ENCODE measurements at places on chromosomes 4 and X.

DNA sequence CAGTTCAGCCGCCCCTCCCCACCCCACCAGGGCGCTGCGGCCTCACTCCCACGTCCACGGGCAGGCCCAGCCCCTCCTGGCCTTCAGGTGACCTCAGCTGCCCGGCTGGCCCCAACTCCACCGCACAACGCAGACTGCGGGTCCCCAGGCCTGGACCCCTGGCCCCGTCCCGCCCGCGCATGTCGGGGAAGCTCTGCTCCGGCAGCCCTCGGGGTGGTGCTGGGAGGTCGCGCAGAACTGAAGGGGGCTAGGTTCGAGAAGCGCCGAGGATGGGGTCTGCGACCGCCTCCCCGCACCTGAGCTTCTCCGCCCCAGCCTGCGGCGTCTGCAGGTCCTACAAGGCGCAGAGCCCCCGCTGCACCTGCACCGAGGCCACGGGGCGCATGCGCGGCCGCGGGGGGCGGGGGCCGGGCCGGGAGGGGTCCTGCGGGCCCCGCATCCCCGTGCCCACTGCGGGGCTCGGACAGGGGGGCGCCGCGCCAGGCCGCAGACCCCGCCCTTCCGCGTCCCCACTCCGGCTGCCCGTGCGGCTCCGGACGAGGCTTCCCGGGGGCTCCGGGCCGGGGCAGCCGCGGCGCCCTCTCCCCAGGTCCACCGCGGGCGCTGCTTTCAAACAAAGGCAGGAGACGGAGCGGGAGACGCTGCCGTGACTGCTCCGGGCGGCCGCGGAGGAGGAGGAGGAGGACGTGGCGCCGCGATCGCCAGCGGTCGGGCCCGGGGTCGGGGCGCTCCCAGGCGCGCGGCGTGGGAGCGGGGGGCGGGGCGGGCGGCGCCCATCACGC lies 672 bp upstream of the NAT8L start:
- DNase-seq = no peak

GRCh38 chr4:16844816-16845586 lies 53.4 kb downstream of the LDB2 start:
- no peak for DNase-seq

DNA sequence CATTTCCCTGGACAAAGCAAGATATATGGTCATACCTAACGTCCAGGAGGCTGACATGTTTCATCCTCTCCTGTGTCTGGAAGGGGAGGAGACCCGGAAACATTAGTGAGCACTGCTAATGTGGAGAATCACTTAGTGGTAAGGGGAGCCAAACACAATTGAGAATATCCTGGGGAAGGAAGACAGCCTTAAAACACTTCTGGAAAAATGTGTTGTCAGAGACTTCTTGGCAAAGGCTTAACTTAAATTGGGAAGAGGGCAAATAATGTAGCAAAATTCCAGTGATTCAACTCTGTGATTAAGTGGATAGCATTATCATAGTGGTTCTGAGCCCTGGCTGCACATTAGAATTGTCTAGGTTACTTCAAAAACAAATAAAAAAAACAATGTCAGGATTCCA lies 39.5 kb downstream of the SPARCL1 start:
- no peak for DNase-seq

DNA sequence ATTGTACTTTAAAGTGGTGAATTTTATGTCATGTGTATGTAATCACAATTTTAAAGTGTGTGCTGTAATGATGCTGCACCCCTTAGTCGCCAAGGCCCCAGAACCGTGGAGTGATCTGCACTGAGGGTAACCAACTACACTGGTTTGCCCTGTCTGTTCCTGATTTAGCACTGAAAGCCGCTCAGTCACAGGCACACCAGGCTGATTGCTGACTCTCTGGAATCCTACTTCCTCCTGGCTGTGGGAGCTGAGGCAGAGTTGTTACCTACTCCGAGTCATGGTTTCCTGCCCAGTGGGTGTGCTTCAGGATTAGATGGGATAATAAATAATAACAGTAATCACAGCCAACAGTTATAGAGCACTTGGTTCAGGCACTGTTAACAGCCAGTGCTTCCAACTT lies 645.4 kb downstream of the BCOR start:
- DNase-seq = no peak

- DNase-seq = no peak
Observed at GRCh38 chr4:3007724-3008123, 44.4 kb downstream of the GRK4 start.

GRCh38 chrX:153905481-153906095 lies 1.1 kb downstream of the AVPR2 start:
- no peak for DNase-seq

DNA sequence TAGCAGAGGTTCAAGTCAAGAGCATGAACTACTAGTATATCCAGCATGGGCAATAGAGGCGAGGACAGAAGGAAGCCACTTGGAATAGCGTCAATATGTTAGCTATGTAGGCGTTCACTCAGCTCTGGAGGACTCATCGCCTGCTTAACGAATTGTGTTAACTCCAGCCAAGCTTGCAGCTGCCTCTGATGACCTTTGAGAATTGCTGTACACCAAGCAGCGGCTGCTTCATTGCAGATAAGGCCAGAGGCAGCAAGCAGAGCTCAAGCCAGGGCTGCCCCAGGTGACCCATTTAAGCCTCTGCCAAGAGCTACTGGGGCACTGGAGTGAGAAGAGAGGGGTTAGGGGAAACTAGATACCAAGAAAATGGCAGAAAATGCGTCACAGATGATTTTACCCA lies 160.2 kb upstream of the IGFBP7 start:
- no peak for DNase-seq

DNA sequence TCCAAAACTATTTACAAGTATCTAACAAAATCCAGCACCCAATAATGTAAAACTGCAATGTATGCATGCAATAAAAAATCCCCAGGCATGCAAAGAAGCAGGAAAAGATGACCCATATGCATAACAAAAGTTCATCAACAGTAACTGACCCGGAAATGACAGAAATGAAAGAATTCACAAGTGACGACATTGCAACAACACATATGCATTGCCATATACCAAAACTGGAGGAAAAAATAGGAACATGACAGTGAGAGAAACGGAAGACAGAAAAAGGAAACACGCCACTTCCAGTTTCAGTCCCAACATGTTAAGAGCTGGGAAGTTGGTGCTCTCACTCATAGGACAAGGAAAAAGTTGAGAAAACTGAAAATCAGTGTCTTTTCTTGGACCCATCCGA lies 154.6 kb downstream of the EVC2 start:
- DNase-seq = no peak

DNA sequence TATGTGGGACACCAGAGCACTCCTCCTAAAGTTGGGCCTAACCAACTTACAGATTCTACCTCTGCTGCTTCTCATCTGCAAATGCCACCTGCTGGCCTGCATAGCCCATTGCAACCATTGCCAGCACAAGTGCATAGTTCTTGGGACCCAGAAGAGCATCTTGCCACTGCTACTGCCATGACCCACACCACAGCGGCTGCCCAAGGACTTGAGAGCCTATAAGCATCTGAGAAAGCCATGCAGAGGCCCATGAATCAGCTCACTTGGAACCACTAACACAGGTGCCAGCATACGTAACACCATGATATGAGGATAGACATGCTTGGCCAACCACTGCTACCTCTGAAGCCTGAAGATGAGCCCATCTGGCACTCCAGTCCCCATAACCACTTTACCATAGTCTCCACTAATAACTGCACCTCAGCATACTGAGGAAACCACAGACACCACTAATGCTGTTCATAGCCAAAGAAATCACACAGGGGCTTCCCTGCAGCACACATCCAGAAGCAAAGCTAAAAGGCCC lies 258.1 kb upstream of the AGTR2 start:
- no peak for DNase-seq

GRCh38 chr4:114085611-114086345 lies 106.3 kb upstream of the ARSJ start:
- no peak for DNase-seq

DNA sequence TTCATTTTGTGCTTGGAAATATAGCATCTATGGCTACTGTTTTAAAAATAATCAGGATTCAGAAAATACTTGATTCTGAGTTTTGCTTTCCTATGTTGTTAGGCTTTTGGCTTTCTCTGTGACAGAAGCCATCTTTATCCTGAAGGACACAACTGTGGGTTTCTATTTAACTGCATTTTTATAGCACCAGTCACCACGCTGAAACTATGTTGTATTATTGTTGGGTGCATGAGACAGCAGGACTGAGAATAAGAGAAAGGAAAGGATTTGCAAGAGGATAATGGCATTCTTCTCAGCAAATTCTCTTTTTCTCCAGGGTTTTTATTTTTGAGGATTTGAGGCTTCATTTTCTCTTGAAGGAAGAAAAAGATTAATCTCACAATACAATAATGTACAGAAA lies 10.1 kb upstream of the NEUROG2 start:
- DNase-seq = no peak

GRCh38 chr4:159516556-159517140 lies 413.8 kb downstream of the RAPGEF2 start:
- DNase-seq = no peak

DNA sequence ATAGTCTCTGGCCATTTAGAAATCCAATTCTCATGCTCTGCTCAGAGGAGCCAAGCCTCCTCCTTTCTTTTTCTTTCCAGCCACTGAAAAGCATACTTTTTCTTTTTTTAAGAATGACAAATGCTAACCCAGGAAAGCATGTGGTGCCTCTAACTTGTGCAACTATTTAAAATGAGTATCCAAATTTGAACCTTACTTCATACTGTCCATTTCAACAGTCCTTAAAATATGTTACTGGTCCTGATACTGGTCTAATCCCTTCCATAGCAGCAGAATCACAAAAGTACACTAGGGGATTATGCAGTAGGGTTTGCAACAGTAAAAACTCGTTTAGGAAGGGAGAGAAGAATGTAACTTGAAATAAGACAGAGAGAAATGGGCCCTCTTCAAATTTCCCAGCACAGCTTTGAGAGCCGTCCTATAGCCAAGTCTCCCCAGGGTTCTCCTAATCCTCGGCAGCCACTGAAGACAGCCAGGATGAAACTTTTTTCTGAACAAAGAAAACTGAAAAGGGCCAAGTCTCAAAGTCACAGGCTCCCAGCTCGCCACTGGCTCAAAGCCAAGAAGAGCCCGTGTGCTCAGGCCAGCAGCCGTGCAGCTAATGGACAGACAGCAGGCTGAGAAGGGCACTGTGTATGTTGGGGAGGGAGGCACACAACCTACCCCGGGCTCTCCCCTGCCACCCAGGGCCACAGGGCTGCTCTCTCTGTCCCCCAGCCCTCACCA lies 39.5 kb downstream of the GPC4 start:
- no peak for DNase-seq

DNA sequence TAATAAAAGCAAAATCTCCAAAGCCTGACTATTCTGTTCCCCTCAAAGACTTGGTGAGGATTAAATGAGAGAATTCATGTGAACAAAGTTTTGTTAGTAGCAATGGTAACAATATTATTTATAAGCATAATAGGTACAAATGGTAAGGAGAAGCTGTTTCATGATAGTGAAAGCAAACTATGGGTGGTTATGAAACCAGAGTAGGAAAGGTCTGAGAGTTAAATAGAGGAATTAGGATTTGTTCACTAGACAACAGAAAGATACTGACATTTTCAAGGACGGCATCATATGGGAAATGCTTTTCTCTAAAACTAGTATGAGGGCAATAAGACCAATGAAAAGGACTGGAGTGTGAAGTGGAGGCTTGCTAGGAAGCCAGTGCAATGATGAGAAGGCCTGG lies 128.6 kb upstream of the FTHL17 start:
- DNase-seq = no peak

DNA sequence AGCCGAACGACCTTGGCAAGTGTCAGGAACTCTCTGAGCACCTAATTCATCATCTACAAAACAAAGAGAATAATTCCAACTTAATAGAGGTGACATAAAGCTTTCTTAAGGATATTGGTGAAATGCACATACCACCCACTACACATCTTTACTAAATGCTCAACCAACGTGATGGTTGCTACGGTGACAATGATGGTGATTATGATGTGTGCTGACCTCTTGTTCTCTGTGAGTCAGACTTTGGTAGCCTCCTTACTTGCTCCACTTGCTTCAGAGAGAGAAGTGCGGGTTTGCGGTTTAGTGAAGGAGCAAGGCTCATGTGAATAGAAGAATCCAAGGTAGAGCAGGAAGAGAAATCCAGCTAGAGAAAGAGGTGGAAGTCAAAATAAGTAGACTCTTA lies 52.8 kb upstream of the CLNK start:
- DNase-seq = no peak

- no peak for DNase-seq
Observed at GRCh38 chr4:95638920-95639501, 90.2 kb upstream of the UNC5C start.

- no peak for DNase-seq
Observed at GRCh38 chr4:12118651-12119213, 690.0 kb upstream of the HS3ST1 start.

DNA sequence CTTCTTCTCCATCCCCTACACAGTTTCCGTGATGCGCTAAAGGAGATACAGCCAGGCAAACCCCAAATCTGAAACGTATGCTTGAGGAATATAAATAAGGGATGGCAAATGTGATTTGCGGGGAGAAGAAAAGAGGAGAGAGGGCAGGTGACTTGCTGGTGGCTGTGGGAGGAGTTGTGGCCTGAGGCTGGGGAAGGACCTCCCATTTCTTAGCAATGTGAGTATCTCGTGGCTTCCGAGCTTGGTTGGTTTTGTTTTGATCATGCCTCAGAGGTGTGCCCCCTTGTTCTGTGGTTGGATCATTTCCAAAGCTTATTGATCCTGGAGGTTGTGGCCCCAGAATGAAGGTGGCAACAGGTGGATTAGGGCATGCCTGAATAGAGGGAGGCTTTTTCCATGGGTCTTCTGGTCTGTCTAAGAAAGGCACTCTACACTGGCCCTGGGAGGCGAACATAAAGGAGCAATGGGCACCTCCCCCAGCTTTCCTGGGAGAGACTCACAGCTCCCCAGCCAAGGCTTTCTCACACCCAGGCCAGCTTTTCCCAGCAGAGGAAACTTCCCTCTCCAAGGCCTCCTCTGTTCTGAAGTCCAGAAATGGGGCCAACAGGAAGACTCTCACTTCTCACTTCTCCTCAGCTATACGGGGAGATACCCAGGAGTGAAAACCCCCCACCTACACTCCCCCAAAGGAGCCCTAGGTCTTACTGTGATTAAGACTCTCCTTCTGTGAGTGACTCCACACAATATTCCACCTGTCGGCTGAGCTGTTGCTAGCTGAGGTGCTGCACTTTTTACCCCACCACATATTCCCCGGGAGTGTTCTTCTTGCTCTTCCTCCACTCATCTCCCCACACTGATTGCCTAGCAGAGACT lies 40.0 kb downstream of the C4orf51 start:
- no peak for DNase-seq

DNA sequence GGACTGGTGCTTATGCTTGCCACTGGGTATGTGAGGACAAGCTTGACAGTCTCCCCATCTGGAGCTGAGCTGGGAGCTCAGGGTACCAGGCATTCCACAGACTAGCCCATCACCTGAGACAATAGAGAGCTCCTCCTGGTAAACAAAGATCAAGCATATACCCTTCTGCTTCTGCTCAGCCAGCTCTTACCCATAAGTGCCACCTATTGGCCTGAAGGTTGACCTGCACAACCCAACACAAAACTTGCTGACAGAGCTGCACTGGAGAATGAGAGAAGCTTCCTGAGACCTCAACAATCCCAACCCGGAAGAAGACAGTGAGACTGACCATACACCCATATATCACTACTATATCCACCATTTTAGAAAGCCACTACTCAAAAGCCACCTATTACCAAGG lies 1049.2 kb upstream of the INTU start:
- DNase-seq = no peak
